ENCODE measurements at places on chromosomes 2 and 18.

DNA sequence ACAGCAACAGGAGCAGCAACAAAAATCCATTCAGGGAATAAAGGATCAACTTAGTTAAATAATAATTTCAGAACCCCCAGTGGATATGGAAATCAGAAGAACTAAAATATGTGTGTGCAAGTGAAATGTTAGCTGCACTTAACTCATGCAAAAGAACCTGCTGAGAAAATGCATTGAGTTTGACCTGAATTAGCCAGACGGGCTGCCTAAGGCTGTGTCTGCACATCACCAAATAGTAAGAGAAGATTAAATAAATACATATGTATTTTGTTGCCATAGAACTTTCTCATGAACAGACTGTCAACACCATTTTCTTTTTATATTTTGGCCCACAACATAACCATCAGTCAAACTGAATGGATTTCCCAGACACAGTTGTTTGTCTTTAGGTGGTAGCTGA, 262.0 kb upstream of the PIK3C3 start:
- no peak for DNase-seq

DNA sequence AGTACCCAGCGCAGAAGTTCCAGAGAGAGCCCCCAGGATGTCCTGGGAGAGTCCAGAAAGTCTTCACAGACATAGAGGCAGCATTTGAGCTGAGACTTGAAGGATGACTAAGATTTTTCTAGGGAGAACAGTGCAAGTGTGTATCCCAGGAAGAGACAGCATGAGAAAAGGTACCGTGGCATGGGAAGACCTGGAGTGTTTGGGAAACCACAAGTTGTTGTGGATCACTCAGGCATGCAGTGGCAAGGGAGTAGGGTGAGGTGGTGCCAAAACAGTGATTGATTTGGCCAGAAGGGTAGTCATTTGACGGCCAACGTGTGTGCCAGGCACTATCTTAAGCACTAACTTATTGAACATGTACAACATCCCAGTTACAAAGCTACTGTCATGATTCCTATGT, 24.5 kb upstream of the KCNK3 start:
- DNase-seq = no peak

- no peak for DNase-seq
Measured at GRCh38 chr18:63970809-63971205, 926 bp downstream of the SERPINB8 start.

DNA sequence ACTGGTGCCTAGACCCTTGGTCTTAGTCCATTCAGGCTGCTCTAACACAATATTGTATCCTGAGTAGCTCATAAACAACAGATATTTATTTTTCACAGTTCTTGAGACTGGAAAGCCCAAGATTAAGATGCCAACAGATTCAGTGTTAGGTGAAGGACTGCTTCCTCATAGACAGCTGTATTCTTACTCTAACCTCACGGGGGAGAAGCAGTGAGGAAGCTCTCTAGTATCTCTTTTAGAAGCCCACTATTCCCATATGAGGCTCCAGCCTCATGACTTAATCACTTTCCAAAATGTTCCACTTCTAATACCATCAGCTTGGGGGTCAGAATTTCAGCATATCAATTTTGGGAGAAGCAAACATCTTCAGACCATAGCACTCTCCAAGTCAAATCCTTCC, 833.4 kb downstream of the LRRTM4 start:
- DNase-seq = no peak

DNA sequence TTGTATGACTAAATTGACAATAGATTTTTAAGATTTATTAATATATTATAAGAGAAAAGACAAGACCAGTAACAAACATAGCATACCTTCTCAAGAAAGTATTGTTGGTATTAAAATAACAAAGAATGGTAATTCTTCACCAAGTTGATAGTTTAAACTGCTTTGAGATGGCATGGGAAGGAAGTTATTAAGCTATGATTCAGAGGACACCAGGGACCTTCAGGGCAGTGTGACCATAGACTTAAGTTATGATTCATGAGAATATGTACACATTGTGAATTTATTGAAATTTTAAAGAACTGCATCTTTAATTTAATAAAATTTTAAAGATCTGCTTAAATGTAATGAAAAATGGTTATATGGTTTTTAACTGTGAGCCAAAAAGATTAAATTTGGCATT, 205.7 kb downstream of the DSEL start:
- DNase-seq = no peak

DNA sequence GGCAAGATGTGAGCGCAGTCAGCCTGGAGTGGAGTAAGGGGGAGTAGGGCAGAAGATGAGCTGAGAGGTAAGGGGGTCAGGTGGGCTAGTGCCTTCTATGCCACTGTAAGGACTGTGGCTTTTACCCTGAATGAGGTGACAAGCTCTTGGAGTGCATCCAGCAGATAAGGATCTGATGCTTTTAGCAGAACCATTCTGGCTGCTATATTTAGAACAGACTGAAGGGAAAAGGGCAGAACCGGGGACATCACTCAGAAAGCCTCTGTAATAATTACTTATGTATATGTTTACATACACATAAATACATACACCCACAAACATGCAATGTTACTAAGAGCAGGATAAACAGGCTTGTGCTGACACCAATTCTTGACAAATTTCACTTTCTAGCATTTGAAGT, 124.8 kb downstream of the DTNB start:
- no peak for DNase-seq

GRCh38 chr2:12299431-12299830, 417.3 kb upstream of the TRIB2 start:
- DNase-seq = no peak

DNA sequence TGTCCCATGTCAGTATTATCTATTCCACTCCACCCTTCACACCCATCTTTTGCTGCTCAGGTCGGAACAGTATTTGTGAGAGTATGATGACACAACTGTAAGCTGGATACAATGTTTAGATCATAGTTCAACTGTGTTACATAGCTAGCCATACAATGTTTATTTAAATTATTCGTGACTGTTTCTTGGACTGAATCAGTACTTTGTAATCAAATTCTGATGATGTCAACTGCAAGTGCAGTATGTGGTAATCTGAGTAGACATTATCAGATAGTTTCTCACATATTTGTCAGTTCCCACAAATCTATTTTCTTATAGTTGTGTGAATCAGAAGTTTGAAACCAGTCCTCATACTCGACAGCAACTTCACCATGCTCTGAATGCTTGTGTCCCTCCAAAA, 177.6 kb downstream of the ZNF407 start:
- DNase-seq = no peak

DNA sequence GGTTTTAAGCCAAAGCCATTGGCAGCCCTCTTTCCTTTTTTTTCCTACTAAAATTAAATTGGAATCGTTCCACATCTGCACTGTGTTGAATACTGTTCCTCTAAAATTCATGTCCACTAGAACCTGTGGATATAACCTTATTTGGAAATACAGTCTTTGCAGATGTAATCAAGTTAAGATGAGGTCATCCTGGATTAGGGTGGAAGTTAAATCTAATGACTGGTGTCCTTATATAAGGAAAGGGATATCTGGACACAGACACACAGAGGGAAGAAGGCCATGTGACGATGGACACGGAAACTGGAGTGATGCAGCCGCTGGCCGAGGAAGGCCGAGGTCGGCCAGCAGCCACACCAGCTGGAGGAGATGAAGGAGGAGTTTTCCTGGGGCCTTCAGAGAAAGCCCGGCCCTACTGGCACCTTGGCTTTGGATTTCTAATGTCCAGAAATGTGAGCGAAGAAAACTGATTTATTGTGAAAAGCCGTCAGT, 49.4 kb downstream of the LONRF2 start:
- DNase-seq = no peak

GRCh38 chr2:218022131-218022850, 19.5 kb upstream of the TNS1 start:
- DNase-seq = no peak

- DNase-seq = no peak
Measured at GRCh38 chr2:33420726-33421125, 55.7 kb upstream of the RASGRP3 start.

GRCh38 chr2:70962885-70963878, 15.2 kb upstream of the ANKRD53 start:
- no peak for DNase-seq

DNA sequence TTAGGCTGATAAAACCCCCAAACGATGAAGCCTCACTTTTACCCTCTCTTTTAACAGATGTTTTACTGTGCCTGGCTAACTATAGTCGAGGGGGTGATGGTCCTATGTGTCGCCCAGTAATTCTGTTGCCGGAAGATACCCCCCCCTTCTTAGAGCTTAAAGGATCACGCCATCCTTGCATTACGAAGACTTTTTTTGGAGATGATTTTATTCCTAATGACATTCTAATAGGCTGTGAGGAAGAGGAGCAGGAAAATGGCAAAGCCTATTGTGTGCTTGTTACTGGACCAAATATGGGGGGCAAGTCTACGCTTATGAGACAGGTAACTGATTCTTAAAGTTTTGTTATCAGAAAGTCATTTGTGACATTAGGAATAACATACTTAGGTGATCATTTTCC, 20.4 kb downstream of the MSH6 start:
- DNase-seq = no peak

DNA sequence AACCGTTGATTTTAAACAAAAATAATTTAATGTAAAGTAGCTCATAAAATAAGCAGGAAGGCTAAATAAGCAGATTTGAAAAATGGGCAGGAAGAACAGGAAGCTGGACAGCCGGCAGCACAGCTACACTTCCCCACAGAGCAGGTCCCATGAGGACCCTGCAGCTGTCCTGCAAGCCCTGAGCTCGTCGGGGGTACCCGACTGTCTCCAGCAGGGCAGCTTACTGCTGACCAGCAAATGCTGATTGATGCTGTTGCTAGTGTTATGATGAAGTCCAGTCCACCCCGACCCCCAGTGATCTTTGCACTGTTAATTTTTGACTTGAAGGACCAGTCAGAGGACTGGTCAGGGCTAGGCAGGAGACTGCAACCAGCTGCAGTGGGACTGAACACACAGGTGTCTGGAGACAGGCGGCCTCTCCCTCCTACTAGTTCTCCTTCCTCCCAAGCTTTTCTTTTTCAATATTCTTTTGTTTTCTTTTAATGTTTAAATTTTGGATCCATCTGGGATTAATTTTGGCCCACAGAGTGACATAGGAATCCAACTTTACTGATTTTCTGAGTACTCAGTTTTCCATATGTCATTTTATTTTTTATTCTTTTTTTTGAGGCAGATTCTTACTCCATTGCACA, 27.7 kb downstream of the POLE4 start:
- no peak for DNase-seq

- DNase-seq = no peak
Measured at GRCh38 chr18:50119296-50119695, 75.7 kb downstream of the MYO5B start.

DNA sequence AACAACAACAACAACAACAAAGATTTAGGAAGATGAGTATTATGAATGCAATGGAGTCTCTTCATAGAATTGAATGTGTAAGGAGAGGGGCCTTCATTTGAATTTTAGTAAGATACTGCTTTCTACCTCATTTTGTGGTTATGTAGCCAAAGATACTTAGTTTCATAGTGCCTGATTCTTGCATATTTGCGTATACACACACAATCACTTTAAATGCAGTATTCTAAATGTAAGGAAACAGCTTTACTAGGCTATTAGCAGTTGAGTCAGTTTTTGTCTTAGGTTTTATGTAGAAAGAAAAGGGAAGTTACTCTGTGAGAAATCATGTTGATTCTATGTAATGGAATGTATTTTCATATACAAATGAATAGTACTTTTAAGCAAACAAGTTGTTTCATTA, 80.5 kb downstream of the HAUS1 start:
- DNase-seq = no peak

- DNase-seq = no peak
Measured at GRCh38 chr18:54209471-54210180, 14.8 kb downstream of the MBD2 start.

DNA sequence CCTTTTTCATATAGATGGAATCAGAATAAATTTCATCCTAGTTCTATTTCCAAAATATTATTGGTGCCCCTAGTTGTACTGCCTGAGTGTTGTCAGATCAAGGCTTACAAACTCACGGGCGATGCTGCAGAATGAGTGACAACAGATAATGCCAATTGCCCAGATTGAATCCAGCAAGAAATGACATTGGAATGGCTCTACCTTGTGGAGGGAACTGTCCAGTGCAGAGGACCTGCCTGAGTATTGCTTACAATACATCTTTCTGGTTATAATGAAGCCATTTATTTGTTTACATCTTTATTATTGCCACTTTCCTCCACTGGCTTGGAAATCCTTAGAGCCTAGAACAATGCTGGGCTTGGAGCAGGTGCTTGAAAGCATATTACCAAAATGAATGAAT, 7.8 kb upstream of the IL1R2 start:
- DNase-seq = no peak

DNA sequence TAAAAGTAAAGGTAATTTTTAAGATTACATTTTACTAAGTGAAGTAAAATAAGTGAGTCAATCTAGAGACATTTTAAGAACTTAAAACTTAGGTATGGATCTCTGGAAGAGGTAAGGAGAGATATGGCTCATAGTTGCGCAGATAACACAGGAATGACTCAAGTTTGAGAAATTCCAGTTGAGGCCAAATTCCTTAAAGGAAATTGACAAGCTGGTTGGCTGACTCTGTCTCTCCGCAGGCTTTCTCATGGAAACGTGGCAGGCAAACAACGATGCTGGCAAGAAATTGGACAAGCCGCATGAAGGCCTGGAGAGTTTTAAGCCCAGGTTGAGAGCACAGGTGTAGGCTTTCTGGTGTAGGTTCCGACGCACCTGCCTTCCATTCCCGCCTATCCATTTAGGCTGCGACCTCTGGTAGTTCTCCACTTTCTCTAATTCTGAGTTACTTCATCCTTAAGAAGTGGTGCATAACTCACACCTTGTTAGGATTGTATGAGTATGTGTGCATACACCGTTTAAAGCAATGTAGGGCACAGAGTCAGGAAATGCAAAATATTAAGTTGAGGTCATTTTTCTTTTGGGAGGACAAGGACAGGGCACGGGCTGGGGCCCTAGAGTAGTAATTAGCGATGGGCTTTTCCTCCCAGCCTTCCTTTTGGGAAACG, 589 bp upstream of the DAW1 start:
- DNase-seq = no peak

GRCh38 chr2:210591663-210592062, 35.3 kb downstream of the CPS1 start:
- DNase-seq = no peak

DNA sequence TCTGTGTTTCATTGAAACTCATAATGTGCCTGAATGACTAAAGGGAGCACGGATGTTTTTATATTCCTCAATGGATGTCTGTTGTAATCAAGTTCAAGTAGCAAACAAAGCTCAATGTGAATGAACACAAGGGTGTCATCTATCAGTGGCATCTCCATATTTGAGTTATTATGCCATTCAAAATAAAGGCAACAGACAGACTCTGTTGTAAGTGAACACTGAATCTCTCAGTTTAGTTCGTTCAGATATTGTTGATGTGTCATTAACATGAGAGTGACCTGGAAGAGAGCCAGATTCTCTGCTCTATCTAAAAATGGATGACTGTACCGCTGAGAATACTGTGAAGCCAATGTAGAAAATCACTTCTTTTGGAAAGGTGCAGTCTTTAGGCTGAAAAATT, 118.7 kb downstream of the NUP35 start:
- DNase-seq = no peak
